Aorta (tissue), 5 donors: ENCODE measurements at places on chromosomes 3 and 15. TPM values are rescaled to one million over a fixed set of nuclear protein-coding genes. Genes with fewer than 3 reads are reported as not detected.

DNA sequence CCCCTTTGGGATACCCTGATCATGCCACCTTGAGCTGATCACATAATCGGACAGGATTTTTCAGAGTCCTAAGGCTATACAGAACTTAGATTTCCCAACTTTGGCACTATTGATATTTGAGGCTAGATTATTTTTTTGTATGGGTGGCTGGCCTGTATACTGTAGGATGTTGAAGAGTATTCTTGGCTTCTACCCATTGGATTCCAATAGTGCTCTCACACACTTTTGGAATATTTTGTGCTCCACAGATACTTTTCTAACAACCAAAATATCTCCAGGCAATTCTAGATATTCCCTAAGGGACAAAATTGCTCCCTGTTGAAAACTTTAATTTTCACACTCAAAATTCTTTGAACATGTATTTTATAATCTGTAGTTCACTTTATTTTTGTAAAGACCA, 125.1 kb downstream of the ABI3BP start:
- no peak for DNase-seq
- H3K27me3 ChIP-seq = no peaks in the 10 kb centered on the region
- no peak overlapping the region for H3K27ac ChIP-seq
- H3K4me3 ChIP-seq = no peak overlapping the region
- H3K4me1 ChIP-seq = peaks cover 3% of the 10 kb centered on the region

Gene LIPH
- total RNA-seq = 0.62 TPM

Gene IL17RE
- total RNA-seq = 13.7 TPM

DNA sequence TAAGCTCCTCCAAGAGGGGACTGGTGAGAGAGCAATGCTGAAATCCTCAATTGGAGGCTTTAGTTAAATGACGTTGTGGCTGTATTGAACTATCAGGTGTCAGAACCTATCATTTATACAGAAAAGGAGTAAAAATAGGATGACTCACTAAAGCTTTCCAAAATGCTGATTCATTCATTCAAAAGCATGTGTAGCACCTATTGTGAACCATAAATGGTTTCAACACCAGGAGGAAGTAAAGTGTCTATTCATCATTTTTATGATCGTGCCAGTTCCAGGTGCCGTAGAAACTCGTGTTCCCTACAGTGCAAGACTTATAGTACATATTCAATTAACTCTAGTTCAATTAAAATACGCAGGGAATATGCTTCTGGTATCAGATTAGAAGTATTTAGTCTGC, 66.5 kb upstream of the ARRDC4 start:
- DNase-seq = no peak
- no peaks in the 10 kb centered on the region for H3K4me1 ChIP-seq
- H3K27me3 ChIP-seq = no peaks in the 10 kb centered on the region
- H3K36me3 ChIP-seq = no peaks in the 10 kb centered on the region

DNA sequence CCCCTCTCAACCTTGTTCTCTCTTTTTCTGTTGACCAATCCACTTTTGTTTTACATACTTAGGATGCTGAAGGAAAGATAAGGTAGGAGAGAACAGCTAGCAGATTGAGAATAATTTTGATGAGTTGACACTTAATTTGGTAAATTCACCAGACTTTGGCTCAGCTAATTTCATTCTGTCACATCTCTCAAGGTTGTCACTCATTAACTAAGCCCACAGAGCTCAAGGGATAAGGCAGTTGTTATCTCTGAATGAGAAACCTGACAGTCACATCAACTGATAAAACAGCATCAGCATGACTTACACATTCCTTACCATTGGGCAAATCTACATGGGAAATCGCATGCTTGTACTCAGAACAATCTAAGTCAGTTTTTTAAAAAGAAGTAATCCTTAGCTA, 591.4 kb downstream of the NLGN1 start:
- H3K27me3 ChIP-seq = no peaks in the 10 kb centered on the region
- no peak for DNase-seq
- no peaks in the 10 kb centered on the region for H3K4me1 ChIP-seq
- no peaks in the 10 kb centered on the region for H3K36me3 ChIP-seq
- no peak overlapping the region for H3K4me3 ChIP-seq

DNA sequence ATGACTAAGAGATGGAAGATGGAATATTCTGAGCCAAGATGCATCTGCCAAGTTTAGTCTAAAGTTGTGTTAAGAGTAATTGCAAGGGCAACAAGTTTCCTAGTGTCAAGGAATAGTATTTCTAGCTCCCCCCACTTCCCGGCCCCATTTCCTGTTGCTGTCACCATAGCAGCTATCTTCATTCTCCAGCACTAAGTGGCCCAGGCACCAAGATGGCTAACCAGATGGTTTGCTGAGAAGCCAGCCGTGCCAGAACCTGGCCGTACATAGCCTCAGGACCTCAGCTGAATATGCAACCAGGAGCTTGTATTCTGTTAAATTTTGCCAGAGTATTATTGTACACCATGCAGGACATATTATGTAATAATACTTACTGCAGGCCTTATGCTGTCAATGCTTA, 108.8 kb upstream of the UMPS start:
- peaks cover 2% of the 10 kb centered on the region for H3K4me1 ChIP-seq
- H3K4me3 ChIP-seq = no peak overlapping the region
- no peak overlapping the region for H3K27ac ChIP-seq
- no peaks in the 10 kb centered on the region for H3K27me3 ChIP-seq

- H3K4me1 ChIP-seq = peaks cover 7% of the 10 kb centered on the region
- H3K27me3 ChIP-seq = no peaks in the 10 kb centered on the region
- no peak overlapping the region for H3K27ac ChIP-seq
Observed at GRCh38 chr15:48423342-48423741, 92.1 kb downstream of the DUT start.

- peaks cover 5% of the 10 kb centered on the region for H3K36me3 ChIP-seq
- no peaks in the 10 kb centered on the region for H3K4me1 ChIP-seq
- no peak for DNase-seq
- no peak overlapping the region for H3K4me3 ChIP-seq
Observed at GRCh38 chr15:56693761-56694160, 39.5 kb downstream of the ZNF280D start.

Gene C3orf85
- not detected for total RNA-seq

Gene AP3B2
- total RNA-seq = 0.16 TPM

- H3K27ac ChIP-seq = no peak overlapping the region
- no peaks in the 10 kb centered on the region for H3K4me1 ChIP-seq
- peaks cover 5% of the 10 kb centered on the region for H3K27me3 ChIP-seq
- H3K4me3 ChIP-seq = no peak overlapping the region
- H3K36me3 ChIP-seq = no peaks in the 10 kb centered on the region
- no peak for DNase-seq
Observed at GRCh38 chr3:168612671-168613070, 516.9 kb upstream of the GOLIM4 start.

- H3K4me3 ChIP-seq = no peak overlapping the region
- H3K27ac ChIP-seq = no peak overlapping the region
- no peak for DNase-seq
- H3K27me3 ChIP-seq = no peaks in the 10 kb centered on the region
- no peaks in the 10 kb centered on the region for H3K4me1 ChIP-seq
Observed at GRCh38 chr3:197353001-197353866, 54.8 kb upstream of the DLG1 start.

DNA sequence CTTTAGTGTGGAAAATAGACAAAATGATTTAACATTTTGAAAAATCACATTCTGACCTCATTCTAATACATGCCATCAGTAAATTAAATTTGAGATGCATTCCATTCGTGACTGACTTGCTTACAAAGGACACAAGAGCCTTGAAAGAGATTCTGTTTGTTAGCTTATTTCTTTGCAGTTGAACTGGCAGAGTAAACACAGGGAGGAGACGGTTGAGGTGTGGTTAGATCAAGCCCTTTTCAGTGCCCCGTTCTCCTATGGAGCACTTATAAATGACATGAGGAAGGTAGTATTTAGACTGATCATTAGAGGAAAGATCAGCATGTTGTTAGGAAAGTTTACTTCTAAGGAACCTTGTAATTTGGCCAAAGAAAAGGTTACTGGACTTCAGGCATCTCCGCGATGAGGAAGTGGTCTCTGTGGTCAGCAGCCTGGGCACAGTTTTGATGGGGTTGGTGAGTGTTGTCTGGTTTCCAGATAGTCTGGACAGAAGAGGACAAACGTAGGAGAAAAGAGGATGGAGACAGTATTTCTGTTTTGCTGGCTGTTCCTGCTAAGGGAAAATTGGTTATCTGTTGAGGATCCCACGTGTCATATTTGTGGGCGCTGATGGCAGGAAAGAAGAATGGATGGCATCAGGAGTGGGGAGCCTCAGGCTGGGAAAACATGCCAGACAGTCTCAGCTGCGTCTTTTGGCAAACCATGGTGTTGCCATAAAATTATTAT, 328.9 kb upstream of the TBL1XR1 start:
- no peaks in the 10 kb centered on the region for H3K27me3 ChIP-seq
- DNase-seq = no peak
- no peak overlapping the region for H3K27ac ChIP-seq
- no peak overlapping the region for H3K4me3 ChIP-seq
- H3K36me3 ChIP-seq = no peaks in the 10 kb centered on the region

DNA sequence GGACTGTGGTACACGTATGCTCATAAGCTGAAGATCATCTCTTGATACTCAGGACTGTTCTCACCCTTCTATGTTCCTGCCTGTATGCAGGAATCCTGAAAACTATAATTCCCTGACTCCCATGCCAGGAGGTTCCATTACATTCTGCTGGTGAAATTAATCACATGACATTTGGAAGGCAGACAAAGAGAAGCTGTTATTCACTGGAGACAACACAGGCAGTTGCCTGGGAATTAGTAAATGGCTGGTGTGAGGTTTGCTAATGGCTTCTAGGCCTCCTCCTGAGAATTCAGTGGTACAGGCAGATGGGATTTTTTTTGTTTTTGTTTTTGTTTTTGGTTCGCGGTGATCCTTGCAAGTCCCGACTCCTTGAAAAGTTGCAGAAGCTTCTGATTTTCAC, 91.4 kb downstream of the CTNNB1 start:
- no peak overlapping the region for H3K27ac ChIP-seq
- H3K36me3 ChIP-seq = no peaks in the 10 kb centered on the region
- H3K4me1 ChIP-seq = no peaks in the 10 kb centered on the region
- no peak for DNase-seq

DNA sequence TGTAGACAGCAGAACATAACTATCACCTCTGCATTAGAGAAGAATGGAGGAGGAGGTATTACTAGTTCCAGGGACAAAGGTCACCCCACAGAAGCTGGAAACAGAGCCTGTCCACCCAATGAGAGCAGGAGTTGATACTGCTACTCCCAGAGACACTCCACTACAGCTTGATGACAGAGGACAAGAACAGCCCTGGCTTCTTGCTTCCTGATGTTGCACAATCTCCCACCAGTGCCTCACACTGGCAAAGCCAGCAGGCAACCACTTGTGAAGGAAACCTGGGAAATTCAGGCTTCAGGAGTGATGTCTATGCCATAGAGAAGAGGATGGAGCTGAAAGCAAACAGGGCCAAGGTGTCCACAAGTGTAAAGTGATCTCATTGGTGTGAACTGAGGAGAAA, 78.0 kb upstream of the POU1F1 start:
- no peaks in the 10 kb centered on the region for H3K4me1 ChIP-seq
- H3K27me3 ChIP-seq = no peaks in the 10 kb centered on the region
- no peak overlapping the region for H3K4me3 ChIP-seq
- DNase-seq = no peak
- H3K27ac ChIP-seq = no peak overlapping the region

Gene ITPKA
- total RNA-seq = 0.33 TPM

GRCh38 chr15:34987609-34988026, 469 bp downstream of the ZNF770 start:
- no peak for DNase-seq
- no peaks in the 10 kb centered on the region for H3K4me1 ChIP-seq
- peak overlapping the region; percentile 90 for H3K4me3 ChIP-seq

GRCh38 chr3:144590854-144591253, 619.2 kb downstream of the DIPK2A start:
- H3K4me3 ChIP-seq = no peak overlapping the region
- H3K4me1 ChIP-seq = no peaks in the 10 kb centered on the region
- H3K36me3 ChIP-seq = no peaks in the 10 kb centered on the region
- DNase-seq = no peak

- no peaks in the 10 kb centered on the region for H3K36me3 ChIP-seq
- H3K27me3 ChIP-seq = no peaks in the 10 kb centered on the region
- no peaks in the 10 kb centered on the region for H3K4me1 ChIP-seq
- no peak overlapping the region for H3K4me3 ChIP-seq
Observed at GRCh38 chr3:110727056-110727455, 344.6 kb upstream of the NECTIN3 start.

DNA sequence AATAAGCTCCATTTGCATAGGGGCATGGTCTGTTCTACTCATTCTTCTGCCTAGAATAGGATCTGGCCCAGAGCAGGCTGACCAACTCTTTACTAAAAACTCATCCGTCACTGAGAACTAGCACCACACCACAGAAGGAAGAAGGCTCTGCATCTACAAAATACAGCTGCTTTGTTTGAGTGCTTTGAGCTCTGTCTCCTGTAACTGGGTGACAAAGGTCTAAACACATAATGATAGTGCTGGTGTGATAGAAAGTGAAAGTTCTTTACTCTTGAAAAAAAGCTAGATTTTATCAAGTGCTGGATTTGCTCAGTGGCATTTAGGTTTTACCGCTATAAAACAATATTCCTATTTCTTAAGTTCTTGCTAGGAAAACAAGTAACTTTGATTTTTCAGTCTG, 140.7 kb downstream of the FHIT start:
- H3K27ac ChIP-seq = no peak overlapping the region
- H3K4me1 ChIP-seq = no peaks in the 10 kb centered on the region
- no peaks in the 10 kb centered on the region for H3K27me3 ChIP-seq
